ENCODE measurements at places on chromosomes 5 and 9.

DNA sequence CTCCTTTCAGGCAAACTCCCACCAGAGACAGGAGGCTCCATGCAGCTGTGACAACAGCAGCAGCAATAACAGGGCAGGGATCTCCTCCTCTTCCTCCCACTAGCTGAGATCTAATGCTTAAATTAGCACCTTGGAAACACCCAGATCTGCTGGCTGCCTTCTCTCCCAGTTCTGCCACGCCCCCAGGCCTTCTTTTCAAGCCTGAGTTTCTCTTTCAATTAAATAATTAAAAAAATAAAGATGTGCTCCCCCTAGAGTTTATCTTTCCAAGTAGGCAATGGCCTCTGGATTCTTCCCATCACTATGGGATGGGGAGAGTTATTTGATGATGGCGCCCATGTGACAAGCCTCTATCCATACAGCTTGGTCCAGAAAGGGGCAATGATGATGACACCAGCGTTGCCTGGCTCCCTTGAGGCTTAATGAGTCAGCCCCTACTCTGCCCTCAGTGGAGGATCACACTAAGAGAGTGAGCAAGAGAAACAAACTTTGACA is 3.8 kb downstream of the FAM219A start:
- no peak for DNase-seq

DNA sequence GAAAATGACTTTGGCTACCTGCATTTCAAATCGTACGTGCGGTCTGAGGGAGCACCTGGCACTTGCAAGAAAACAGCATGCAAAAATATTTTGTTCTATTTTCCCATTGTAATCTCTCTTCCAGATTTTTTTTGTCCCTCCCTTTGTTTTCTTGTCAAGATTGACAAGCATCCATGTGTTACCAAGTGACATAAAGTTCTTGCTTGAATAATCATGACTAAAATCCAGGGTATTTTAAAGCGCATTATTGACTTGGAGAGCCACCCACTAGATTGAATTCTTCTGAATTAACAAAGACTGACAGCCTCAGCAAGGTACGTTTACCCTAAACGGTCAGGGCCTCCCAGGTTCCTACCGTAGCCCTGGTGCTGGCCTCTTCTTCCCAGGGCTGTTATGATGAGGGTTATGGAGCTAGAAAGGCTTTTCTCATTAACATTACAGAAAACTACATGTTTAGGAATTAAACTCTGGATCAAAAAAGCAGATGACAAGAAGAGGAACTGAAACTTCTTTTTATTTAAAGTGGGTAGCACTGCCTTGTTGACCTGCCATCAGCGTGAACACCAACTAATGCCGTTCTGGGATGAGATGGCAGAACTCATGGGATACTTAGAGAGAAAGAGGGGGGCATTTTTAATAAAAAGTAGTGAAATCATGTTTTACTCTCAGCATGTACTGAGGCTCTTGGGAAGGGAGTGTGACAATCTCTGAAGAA is 297.0 kb downstream of the EFNA5 start:
- DNase-seq, result no peak

- no peak for DNase-seq
Measured at GRCh38 chr9:126630458-126631237, 16.9 kb downstream of the LMX1B start.

DNA sequence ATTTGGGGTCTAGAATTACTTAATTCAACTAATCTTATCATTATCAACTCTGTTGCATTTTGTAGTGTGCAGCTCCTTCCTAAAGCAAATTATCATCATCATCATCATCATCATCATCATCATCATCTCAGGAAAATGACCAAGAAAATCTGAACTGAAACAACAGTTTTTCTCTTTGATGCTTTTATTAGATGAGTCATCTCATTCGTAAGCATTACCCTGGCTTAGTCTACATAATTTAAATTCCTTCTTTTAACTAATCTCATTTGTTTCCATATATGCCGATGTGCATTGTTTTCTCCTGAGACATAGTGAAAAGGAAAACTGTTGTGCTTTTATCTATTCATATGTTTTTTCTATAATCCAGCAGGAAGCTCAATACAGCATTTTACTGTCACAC is 173.0 kb upstream of the PDE4D start:
- no peak for DNase-seq

GRCh38 chr9:16154521-16155078 is 601.8 kb downstream of the CCDC171 start:
- no peak for DNase-seq

GRCh38 chr9:133003071-133003461 is 24.6 kb downstream of the GFI1B start:
- no peak for DNase-seq

GRCh38 chr9:70315389-70315788 is 56.6 kb downstream of the SMC5 start:
- no peak for DNase-seq

- no peak for DNase-seq
Measured at GRCh38 chr5:67817652-67818051, 397.9 kb upstream of the PIK3R1 start.

- DNase-seq, result no peak
Measured at GRCh38 chr9:70478963-70479641, 64.6 kb upstream of the KLF9 start.

DNA sequence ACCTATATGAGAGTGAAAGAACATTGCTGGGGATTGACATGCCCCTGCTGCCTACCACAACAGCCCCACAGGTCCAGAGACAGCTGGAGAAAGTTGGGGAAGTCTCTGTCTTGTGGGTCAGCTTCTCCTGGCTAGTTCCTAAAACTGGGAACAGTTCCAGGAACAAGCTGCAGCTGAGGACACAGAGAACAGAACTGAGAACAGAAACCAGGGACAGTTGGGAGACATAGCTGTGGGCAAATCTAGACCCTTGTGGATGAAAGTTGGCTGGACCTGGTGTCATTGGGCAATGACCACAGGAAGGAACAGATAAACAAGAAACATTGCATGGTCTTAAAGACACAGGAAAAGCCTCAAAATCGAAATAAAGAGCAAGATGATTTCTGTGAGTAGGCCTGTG is 58.3 kb upstream of the MOCS2 start:
- no peak for DNase-seq

DNA sequence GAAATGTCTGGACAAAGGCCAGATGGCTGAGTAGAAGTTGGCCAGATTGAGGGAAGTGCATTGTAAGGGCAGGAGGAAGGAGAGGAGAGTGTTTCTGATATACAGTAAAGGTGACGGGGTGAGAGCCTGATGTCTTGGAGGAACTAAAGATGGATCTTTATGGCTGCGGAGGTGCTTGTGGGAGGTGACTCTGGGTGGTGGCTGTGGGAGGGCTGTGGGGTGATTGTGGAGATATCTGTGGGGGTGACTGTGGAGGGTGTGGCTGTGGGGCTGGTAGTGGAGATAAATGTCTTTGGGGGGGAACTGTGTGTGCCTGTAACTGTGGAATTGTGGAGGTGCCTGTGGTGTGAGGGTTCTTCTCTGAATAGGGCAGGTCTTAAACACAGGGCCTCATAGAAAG is 121.4 kb downstream of the CMYA5 start:
- DNase-seq, result no peak

DNA sequence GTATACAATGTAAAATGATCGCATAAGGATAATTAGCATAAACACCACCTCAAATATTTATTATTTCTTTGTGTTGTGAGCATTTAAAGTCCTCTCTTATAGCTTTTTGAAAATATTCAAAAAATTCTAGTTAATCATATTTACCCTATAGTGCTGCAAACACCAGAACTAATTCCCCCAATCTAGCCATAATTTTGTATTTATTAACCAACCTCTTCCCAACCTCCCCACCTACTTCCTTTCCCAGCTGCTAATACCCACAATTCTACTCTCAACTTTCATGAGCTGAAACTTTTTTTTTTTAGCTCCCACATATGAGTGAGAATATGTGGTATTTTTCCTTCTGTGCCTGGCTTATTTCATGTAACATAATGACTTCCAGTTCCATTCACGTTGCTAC is 317.8 kb upstream of the ATP10B start:
- DNase-seq, result no peak

DNA sequence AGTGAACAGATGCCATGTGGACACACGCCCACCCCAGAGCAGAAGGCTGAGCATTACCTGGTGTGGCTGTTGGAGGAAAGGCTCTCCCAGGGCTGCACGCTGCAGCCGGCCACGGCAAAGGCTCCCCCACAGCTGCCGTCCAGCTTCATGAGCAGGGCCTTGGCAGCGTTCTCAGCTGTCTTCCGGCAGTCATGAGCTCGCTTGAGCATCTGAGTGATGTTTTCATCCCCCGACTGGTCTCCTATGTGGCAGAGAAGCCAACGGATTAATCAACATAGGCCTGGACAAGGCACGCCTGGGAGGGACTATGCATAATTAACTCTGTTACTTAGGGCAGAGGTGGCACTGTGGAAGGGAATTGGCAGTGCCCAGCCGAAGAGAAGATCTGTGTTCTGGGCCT is 87.3 kb downstream of the DCP2 start:
- DNase-seq, result no peak

DNA sequence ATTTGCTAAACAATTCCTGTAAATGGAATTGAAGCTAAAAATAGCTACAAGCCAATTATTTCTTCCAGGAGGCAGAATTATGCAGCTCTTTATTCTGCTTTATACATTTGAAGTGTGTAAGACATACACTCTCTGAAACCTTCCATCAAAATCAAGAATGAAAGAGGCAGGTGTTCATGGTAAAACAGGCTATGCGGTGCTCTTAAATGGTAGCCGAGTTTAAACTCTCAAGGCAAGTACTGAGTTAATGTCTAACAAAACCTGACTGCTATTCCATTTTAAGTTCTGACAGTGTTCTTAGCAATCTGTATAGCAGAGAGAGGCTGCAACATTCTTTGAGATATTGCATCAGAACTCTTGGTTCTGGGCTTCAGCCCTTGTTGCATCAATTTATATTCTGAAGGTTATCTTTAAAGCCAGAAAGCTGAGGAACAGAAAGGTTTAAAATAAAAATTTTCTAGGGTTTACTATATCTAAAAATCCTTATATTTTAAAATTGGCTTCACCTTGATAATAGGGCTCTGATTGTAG is 248.3 kb upstream of the CCNG1 start:
- no peak for DNase-seq

DNA sequence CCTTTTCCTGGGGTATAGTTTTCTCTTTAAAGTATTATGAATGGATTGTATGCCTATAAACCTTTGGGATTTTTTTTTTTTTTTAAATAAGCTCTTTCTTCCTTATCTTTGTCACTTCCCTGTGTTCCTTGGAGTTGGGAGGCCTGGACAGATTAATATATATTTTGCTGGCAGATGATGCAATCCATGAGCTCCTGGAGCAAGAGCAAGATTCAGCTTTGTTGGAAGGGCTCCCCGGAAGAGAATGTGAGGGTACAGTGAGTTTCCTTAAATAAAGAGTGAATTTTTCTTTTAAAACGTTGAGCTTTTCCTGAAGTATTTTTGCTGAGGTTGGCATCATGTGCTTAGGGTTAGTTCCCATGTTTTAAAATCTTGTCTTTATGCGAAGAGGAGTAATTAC is 98.7 kb upstream of the SLC28A3 start:
- DNase-seq, result no peak

DNA sequence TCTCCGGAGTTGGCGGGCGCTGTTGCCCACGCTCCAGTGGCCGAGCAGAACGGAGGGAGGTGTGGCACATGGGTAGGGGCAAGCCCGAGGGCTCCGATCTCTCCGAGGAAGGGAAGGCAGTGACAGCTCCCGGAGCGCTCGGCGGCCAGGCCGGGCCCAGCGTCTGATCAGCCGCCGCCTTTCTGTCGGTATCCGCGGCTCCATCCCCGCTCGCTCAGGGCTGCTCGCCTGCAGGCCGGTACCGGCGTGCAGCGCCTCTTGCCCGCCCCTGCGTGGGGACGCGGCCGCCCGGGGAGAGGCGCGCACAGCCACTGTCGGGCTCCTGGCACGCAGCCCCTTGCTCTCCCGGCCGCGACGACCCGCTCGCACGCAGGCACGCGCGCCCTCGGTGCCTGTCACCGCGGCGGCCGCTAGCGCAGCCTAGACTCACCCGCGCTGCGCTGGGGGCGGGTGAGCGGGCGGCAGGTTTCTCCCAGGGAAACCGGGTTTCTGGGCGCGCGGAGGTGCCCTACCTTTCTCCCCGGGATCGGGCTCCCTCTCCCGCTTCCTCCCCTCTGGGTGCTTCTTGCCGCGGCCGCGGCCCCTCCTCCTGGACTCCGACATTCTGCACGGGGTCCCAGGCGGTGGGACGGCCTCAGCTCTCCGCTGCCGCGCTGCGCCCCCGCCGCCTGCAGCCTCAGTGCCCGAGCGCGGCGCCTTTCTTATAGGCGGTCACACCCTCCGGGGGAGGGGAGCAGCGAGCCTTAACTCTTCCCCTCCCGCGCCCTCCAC is 108.4 kb downstream of the PSD2 start:
- no peak for DNase-seq

DNA sequence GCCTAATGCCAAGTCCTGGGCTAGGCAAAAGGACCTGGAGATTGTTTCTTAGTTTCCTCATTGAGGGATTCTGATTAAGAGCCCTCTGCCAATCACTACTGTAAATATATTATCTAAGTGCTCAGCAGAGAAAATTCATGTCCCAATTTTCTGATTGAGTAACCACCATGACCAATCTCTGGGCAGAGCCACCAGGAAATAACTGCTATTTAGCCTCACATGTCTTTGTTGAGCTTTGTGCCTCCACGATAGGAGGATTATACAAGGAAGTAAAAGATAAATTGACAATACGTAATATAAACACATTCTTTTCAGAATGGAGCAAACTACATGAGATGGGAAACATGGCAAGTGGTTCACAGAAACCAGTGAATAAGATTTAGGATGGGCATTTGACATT is 396.1 kb upstream of the PAPPA start:
- DNase-seq, result no peak
